ENCODE measurements at places on chromosomes 5 and 9.

DNA sequence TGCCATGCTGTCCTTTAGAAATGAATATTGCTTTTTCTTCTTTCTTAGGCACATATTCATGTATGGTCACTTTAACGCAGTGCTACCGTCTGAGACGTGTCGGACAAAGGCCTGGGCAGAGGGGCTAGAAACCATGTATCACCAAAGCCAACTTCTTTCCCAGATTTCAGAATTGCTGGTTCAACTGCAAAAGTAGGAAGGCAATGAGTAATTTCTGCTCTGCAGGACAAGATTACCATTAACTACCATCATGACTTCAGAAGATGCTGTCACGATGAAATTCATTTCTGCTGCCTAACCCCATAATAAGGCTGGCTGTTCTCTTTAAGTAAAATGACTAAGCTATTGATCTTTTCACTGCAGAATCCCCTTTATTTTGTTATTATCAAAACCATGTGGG lies 306.7 kb downstream of the PDE4D start:
- no peak for DNase-seq

GRCh38 chr5:179209359-179210150 lies 135.7 kb downstream of the ADAMTS2 start:
- DNase-seq, result no peak

DNA sequence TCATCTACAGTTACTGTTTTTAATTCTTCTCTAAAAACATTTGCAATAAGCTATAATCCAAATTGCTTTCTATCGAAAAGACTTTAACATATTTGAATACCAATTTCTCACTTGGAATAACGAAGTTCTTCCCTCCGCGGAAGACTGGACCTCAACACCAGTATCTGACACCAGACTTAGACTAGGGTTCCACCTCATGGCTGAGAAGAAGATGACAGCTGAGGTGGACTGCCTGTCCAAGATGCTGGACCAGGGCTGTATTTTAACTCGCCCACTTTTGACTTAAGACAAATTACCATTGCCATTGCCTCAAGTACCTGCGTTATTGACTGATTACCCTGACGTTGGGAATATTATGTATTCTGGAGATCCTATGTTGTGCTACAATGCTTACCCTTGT lies 34.1 kb downstream of the ZMAT2 start:
- DNase-seq, result no peak

DNA sequence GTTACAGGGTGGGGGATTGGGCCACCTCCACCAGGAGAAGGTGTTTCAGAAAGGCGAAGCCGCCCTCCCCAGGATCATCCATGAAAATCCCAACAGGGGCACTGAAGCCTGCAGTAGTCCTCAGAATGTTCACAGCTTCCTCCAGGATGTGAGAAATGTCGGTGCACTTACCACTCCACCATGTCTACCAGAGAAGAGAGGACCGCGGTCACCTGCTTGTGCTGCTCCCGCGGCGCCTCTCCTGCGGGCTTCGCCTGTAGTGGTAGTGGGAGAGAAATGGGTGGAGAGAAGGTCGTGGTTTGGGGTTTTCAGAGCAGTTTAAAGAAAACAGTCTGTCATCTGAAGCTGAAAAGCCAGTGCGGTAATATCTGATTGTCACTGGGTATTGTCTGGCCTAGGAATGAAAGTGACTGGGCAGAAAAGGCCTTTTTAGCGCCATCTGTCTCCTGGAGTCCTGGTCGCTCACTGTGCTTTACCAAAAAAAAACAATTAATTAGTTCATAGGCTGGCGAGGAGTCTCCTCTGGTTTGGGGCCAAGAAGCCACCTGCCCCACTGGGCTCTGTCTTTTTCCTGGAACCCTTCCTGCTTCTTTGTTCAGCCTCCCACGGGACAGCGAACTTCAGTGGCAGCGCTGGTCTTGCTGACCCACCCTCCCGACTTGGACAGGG lies 23.0 kb upstream of the PPP1R26 start:
- no peak for DNase-seq

- no peak for DNase-seq
These were observed 60.8 kb upstream of the IRX4 start for GRCh38 chr5:1943481-1943880.

GRCh38 chr5:181260720-181261319 lies at the start of gene TRIM52:
TSS of gene TRIM52 (minus strand) at chr5:181261143. CDS start at chr5:181260813, 330 bp downstream.
- peak; percentile 94 for DNase-seq

GRCh38 chr5:83474991-83475390 lies 3.4 kb downstream of the VCAN start:
- no peak for DNase-seq

- DNase-seq, result peak; percentile 31
These were observed 7.4 kb downstream of the NPR2 start for GRCh38 chr9:35798658-35799374.

DNA sequence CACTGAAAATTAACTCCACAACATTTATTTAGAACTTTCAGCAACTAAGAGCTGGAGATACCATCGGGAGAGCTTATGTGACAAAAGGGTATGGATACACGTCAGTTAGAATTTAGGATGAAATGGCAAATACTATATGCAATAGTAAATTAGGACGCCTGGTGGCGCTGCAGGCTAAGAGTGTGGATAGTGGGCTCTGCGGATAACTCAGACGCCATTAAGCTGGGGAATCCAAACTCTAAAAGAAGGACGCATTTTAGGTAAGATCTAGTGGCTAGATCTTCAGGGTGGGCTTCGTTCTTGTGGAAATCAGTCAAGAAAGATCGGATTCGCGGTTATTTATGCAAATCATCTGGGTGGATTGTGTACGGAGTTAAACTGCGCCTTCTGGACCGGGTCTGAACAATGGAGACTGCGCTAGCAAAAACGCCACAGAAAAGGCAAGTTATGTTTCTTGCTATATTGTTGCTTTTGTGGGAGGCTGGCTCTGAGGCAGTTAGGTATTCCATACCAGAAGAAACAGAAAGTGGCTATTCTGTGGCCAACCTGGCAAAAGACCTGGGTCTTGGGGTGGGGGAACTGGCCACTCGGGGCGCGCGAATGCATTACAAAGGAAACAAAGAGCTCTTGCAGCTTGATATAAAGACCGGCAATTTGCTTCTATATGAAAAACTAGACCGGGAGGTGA lies at the start of gene PCDHB5:
Gene PCDHB5 (plus strand): TSS at position 177 of the 688 bp plus-strand sequence. CDS start 229 bp downstream, at position 406.
- DNase-seq, result no peak

DNA sequence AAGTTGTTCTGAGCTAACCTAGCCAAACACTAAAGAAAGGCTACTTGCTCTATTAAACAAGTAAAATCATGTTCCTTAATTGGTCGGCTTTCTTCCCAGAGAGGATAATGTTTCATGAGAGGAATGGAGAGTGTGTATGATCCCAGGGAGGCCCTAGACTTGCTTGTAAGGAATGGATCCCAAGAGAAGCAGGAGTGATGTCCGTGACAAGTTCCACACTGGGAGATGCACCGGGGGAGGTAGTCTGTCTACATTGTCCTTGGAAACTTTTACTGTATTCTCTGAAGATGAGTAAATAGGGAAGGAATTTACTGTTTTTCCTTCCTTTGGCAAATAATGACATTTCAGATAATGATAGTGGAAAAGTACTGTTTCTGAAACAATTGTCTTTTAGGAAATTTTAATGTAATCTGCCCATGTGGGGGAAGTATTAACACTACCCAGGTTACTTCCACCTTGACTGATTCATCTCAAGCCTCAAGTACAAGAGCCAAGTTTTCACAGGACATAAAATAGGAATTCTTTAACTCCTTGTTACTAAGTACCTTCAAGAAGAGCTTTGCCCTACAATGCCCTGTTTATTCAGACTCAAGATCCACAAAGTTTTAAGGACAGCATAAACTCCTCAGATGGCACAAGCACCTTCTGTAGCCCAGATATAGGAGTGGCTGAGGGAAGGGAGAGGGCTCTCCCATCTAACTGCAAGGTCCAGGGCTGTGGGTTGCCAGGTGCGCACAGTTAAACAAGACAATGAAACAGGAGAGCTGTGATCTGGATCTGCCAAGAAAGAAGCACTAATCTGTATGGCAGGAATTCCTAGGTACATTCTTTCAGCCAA lies 152.1 kb downstream of the GNA14 start:
- no peak for DNase-seq
